Activated naive CD8-positive, alpha-beta T cell treated with anti-CD3 and anti-CD28 coated beads for 36 hours (primary cell): ENCODE measurements at places on chromosomes 3 and 15. TPM values are rescaled to one million over a fixed set of nuclear protein-coding genes. Genes with fewer than 3 reads are reported as not detected.

GRCh38 chr3:32056559-32057290, 49.7 kb upstream of the GPD1L start:
- no peak overlapping the region for H3K4me3 ChIP-seq
- H3K36me3 ChIP-seq = no peaks in the 10 kb centered on the region
- H3K4me1 ChIP-seq = peaks cover 4% of the 10 kb centered on the region
- H3K27me3 ChIP-seq = no peaks in the 10 kb centered on the region
- no peak overlapping the region for H3K27ac ChIP-seq

GRCh38 chr3:5563537-5564277, 376.2 kb downstream of the EDEM1 start:
- H3K36me3 ChIP-seq = no peaks in the 10 kb centered on the region
- no peak overlapping the region for H3K27ac ChIP-seq
- H3K4me3 ChIP-seq = no peak overlapping the region
- no peak for DNase-seq
- no peaks in the 10 kb centered on the region for H3K4me1 ChIP-seq

DNA sequence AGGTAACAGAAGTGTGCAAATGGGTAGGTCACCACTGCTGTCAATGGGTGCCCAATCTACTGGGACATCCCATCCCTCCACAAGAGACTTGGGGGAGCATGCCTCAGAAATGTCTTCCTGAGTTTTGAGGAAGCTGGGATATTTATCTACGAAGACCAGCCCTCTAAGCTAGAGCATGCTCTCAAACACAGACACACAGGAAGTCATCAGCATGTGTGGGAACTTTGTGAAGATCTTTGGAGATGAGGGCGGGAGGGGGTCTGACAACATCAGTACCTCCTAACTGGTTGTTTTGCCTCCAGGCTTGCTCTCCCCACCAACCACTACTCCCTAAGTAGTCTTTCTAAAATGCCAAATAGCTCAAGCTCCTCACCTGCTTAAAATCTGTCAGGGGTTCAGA, 3.5 kb upstream of the MEF2A start:
- no peak overlapping the region for H3K4me3 ChIP-seq
- peaks cover 17% of the 10 kb centered on the region for H3K4me1 ChIP-seq

GRCh38 chr3:72702997-72703396, 145.2 kb downstream of the SHQ1 start:
- no peaks in the 10 kb centered on the region for H3K36me3 ChIP-seq
- DNase-seq = no peak
- H3K27me3 ChIP-seq = no peaks in the 10 kb centered on the region
- H3K4me1 ChIP-seq = no peaks in the 10 kb centered on the region

- no peak for DNase-seq
- H3K36me3 ChIP-seq = no peaks in the 10 kb centered on the region
- no peak overlapping the region for H3K4me3 ChIP-seq
These were observed 39.5 kb upstream of the IQSEC1 start for GRCh38 chr3:13112521-13113345.

DNA sequence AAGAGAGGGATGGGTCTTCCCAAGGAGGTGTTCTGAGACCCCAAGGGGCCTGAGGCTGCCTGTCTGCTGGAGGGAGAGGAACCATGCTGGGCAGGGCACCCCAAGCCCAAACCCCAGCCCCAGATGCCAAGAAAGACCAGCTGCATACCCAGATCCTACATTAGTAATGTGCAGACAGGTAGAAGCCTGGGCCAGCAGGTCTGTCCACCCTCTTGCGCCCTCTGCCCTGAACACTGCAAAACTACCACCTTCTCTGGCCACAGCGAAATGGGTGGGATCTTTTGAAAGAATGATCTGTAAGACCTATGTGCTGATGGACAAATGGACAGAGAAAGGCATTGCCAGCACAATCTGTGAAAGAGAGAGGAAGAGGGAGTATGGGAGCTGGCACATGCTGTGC, 283.2 kb downstream of the EPHB1 start:
- H3K4me3 ChIP-seq = no peak overlapping the region
- DNase-seq = no peak
- no peaks in the 10 kb centered on the region for H3K4me1 ChIP-seq

IL16 gene
- total RNA-seq = 110 TPM

SPTSSB gene
- total RNA-seq = not detected

TBL1XR1 gene
- total RNA-seq = 227 TPM
